ENCODE measurements at places on chromosomes 5 and 9.

- DNase-seq: no peak
These were observed 102.6 kb downstream of the PDE4D start for GRCh38 chr5:59790776-59791475.

DNA sequence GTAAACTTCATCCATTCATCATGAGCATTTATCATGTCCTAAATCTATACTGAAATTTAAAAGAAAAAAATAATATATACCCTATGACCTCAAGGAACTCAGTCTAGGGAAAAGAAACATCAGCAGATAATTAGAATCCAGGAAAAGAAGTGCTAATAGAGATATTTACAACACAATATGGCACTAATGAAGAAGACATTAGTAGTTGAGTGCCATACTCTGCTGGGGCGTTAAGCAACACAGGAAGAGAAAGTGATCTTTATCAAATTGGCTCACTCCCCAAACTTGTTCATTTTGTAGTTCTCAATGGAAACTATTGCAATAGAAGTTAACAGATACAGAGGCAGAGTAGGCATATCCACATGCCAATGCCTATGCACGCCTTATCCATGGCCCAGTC, 27.5 kb downstream of the GABRA6 start:
- DNase-seq: no peak

GRCh38 chr5:2374703-2375102, 376.8 kb downstream of the IRX2 start:
- DNase-seq: no peak

DNA sequence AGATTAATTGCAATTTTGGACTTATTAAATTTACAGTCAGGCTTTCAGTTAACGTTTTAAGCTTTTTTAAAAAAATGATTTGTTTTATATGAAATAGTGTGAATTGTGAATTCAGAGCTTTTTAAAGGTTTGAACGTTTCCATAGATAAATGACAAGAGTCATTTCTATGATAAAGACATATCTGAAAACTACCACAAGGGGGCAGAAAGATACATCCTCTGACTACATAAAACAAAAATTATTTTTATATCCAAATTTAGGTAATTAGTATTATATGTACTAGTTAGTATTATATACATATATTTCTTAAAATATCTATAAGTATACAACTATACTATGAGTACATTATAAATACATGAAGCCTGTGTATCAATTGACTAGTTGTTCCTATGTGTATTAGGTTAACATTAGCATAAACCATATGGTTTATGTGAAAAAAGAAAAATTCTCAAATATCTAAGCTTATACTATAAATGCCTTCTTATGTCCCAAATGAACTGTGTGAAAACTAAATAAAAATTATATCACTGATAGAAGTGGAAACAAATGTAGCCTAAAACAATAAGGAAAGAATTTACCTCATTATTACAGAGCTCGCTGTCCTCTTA, 155.2 kb downstream of the MEF2C start:
- DNase-seq: no peak

DNA sequence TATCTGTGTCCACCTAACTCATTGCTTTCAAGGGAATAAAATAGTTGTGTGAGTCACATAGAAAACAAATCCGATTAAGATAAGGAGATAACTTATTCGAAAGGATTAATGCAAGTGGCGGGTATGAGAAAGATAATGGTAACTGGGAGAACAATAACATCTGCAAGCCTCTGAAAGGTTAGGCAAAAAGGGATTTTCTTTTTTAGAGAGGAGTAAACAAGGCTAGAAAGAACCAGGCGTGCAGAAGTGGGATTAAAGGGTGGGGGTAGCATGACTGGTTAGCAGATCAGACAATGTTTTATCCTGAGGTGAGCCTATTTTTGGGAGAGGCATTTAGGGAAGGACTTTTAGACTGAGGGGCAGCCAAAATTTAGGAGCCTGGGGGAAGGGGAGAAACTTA, 34.7 kb upstream of the JMY start:
- DNase-seq: no peak

GRCh38 chr5:1540831-1541701, 17.3 kb upstream of the LPCAT1 start:
- no peak for DNase-seq
